ENCODE measurements at places on chromosomes 2 and 18.

DNA sequence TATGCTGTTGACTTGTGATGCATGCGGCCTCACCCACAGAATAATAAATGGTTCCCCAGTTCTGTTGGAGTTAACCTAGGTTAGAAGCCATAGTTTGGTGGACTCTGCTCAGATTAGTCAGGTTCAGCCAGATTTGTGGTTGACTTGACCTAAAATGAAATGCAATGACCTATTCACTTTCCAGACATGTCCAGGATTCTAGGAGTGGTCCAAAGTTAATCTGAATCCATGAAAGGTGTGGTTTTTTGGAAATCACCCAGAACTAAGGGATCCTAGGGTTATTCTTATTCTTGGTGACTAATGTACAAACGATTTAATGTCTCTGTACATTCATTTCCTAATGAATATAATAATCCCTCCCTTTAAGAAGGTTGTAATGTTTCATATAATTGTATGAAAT lies 88.9 kb upstream of the RBBP8 start:
- DNase-seq: no peak

DNA sequence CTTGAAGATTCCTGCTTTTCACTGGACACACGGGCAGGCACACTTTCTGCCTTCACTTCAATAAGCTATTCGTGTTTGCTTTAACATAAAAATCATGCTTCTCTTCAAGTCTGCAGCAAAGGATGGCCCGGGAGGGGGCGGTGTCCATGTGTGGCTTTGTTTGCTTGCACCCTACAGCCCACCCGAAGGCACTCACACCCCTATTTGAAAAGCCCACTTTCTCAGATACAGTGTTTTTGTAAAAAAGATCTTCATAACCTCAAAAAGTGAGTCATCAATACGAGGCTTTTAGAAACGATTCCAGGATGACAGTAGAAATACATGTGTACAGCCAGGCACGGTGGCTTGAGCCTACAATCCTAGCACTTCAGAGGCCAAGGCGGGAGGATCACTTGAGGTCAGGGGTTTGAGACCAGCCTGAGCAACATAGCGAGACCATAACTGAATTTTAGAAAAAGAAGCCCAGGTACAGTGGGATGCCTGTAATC lies 36.5 kb upstream of the HPCAL1 start:
- DNase-seq: no peak

DNA sequence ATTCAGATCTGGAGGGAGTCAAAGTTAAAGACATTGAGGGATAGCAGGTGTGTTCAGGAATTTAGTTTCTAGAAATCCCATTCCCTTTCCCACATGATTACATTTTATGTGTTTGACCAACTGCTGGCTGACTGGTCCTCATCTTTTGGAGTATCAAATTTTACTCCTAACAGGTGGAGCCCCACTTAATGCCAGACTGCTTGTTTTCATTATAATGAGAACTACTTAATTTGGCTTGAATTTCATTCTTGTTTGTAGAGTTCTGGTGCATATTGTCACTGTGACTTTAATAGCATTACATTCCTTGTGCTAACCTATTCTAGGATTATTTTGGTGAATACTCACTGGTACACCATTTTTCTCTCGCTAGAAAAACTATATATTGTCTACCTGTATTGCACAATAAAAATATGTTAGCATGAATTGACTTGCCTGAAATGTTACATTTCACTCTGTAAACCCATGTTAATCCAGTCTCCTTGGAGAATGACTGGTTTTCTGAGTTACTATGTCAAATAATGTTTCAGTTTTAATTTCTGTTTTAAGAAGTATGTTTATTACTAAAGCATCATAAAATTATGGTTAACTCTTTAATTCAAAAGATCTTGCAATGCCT lies 98.2 kb downstream of the TANC1 start:
- no peak for DNase-seq

- DNase-seq: no peak
These were observed 18.2 kb downstream of the ACVR2A start for GRCh38 chr2:147862859-147863516.

DNA sequence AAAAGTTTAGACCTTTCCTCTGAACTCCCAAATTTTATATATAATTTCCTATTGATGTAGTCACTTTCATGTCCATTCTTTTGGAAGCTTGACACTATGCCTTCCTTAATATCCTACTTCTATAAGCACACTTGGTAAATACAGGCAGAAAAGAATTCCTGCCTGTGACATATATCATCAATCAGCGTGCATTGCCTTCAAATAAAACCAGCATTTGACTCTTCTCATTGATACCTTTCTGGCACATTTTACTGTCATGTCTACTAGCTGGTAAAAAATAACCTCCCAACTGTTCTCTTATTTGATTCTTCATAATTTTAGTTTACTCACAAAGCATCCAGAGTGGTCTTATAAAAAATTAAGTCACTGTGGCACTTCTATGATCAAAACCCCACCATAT lies 693.5 kb downstream of the CBLN2 start:
- DNase-seq: no peak

DNA sequence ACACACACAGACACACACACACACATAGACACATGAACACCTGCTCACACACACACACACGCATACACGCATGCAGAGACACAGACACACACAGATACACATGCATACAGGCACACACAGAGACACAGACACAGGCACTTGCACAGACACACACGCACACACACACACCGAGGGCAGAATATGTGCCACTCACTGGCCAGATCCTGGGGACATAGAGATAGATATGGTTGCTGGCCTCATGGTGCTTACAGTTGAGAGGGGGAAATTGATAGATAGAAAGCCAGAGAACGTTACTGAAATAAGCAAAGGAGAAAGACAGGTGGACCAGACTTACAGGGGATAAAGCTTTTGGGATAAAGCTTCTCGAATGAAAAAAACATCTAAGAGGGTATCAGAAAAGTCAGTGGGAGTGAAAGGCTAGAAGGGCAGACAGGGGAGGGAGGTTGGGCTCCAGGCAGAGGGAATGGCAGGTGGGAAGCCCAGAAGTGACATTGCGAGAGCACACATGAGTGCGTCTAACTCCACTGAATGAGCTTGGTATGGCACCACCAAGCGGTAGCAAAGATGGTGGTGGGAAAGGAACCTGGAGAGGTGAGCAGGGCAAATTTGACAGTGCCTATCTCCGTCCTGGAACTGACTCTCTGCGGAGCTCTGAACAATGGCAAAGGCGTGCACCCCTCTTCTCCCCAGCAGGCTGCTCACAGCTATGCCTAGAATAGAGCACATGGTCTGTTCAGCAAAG lies 390.1 kb upstream of the TRIB2 start:
- DNase-seq: no peak

GRCh38 chr2:180046202-180046601 lies 39.1 kb upstream of the CWC22 start:
- no peak for DNase-seq

DNA sequence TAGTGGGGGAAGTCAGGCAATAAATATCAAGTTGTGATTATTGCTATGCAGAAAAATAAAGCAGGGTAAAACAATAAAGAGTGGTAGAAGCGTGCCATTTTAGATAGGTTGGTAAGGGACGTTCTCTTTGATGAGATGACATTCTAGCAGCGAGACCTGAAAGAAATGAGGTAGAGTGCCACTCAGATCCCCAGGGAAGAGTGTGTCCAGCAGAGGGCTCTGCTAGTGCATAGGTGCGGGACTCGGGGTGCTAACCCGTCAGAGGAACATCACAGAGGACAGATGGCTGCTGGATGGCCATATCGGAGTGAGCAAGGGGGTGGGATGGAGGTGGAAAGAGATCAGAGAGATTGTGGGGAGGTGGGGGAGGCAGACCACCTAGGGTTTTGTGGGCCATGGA lies 16.3 kb upstream of the GTF2A1L start:
- DNase-seq: no peak
